T-helper 9 cell (primary cell): ENCODE measurements at places on chromosomes 6 and 20.
A peak's percentile ranks its signal among the peaks of the same experiment; 100 is the strongest.

DNA sequence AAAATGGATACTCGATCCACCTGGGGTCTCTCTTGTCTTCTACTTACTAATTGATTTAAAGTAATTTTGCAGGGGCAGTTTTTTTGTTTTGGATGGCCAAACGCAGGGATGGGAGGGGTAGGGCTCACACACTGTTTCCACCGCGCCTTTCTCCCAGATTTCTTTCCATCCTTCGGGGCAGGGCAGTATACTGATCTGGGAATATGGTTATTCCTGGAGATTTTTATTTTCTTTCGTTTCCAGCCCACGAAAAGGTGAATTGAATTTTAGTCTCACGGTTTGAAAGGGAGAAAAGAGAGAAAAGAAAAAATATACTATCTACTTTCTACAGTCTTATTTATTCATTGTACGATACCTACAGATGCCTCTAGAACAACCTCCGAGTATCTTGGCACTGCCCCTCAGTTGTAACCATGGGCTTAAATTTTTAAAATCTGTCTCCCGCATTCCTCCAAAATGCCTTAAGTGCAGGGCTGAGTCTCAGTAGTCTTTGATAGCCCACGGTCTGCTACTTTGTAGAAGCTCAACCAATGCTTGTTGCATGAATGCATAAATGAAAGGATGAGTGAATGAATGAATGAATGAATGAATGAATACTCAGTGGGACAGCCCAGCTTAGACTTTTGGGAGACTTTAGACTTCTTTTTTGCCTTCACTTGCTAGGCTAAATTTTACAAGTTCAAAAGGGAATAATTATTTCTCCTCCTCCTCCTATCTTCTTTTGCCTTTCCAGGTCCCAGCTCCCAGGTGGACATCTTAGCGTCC is 18.1 kb upstream of the TRIM27 start:
- no peak for DNase-seq

DNA sequence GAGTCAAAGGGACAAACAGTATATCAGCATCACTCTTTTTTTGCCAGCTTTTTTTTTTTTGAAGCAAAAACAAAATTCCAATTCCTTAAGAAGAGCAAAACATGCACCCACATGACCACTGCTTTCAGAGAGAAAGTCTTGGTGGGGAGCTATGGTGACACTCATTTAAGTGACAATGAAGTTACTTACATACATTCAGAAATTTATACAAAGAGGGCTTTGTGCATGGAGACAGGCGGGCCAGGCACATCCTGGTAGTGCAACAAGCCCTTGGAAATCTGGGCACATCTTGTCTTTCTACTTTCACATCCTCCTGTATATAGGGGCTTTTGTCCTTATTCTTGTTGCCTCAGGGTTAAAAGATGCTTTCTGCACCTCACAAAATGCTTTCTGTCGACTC is 55.9 kb downstream of the IL22RA2 start:
- DNase-seq: no peak

DNA sequence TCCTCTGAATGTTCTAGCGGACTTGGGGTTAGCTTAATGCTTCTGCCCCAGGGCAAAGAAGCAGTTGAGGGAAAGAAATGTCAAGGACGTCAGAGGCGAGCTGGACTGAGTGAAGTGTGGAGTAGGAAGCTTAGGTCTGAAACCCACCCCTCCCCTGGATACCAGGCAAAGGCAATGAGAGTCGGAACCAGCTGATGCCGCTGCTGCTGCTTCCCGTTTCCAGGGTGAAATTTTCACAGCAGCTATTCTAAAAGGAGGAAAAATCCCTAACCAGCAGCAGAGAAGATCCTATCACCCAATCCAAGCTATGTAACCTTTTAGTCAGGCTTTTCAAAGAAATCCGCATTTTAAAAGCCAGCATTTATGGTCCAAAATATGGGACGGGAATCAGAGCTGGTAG is 564.3 kb downstream of the LMBRD1 start:
- DNase-seq: no peak

- no peak for DNase-seq
These were observed 130.7 kb downstream of the ALDH8A1 start for GRCh38 chr6:134819236-134819635.

DNA sequence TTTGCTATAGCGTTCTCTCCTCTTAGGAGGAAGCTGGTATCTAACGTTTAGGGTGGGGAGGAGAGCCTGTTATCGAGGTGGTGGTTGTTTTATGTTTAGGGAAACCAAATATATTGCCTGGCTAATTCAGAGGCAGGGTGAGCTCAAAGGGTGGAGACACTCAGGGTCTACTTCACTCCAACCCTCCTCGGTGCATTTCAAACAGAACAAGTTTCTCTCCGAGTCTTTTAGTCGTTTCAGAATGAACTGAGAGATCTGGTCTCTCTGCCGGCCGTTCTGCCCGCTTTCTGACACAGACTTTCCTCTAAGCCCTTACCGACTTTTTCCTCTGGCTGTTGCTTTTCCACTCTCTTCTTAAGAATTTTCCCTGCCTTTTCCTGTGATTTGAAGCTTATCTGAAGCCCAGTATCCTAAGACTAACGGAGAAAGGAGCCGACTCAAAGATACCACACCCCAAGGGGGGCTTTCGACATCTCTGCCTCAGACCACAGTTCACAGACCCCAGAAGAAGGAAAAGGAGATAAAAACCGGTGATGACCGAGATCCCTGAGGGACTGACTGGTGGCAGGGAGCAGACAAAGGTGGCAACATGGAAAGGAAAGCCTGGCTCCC is 865 bp downstream of the STK38 start:
- DNase-seq: no peak

DNA sequence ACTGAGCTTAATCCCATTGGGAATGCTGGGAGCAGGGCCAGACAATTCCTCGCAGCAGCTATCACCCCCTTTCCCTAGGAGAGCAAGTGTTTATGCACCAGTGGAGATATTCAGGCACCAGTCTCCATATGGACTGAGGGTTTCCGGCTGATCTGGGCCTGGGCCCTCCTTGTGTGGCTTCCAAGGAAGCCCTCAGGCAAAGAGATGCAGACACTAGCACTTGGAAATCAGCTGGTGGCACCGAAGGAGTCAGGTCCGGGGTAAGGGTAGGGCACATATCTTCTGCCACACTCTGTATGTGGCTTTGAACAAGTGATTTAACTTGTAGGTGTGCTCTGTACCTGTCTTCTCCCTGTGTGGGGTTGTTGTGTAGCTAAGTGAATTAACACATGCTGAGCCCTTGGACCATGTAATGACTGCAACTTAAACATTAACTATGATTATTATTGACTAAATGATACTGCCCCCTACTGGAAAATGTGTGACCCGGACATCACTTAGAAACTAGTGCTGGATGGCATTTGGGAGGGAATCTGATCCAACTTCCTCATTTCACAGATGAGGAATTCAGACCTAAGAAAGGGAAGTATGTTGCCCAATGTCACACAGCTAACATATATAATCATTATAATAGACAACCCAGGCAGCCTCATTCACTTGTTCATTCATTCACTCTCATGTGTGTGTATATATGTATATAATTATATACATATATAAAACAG is 19.3 kb upstream of the WFDC2 start:
- no peak for DNase-seq

- DNase-seq: no peak
These were observed 27.0 kb downstream of the ZNF292 start for GRCh38 chr6:87182321-87182720.

DNA sequence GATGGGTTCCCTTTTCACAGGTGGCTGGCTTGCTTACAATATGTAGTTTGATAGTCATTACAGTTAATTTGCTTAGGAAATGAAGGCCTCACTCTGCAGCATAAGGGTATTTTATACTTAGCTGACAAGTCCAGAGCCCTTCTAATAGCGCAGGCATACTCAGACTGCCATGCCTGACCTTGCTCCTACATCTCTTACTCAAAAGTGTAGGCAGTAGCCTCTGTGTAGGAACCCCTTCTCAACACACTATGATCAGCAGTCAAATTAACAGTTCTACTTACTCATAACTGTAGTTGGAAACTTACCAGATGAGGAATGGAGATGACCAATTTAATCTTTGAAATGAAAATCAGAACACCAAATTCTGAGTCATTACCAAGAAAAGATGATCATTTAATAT is 373.5 kb downstream of the TBC1D32 start:
- no peak for DNase-seq

DNA sequence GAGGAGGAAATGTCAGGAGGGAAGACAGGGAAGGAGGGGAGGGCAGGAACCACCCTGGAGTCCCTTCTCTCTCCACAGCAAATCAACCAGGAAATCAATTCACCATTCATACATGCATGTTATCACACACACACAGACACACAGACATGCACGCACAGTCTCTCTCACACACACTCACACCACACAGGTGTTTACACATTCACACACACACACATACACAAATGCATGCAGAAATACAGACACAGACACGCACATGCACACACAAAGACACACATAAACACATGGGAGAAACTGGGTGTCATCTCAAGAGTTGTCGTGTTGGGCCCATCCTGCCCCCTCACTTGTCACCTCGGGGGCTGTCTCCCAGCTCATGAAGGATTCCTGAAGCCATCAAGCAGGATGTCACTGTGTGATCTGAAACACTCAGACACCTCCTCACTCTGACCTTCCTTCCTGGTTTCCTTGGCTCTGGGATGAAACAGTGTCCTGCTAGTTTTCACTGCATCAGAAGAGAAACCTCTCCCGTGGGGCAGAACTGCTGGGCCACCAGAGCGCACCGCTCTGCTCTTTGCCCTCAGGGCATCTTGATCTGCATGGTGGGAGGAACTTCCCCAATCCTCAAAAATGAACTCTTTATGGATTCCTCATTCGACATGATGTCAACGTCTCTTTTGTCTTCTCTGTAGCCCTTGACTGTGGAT is 9.2 kb downstream of the RAET1G start:
- DNase-seq: no peak

GRCh38 chr6:113287396-113287795 is 569.7 kb upstream of the MARCKS start:
- no peak for DNase-seq

DNA sequence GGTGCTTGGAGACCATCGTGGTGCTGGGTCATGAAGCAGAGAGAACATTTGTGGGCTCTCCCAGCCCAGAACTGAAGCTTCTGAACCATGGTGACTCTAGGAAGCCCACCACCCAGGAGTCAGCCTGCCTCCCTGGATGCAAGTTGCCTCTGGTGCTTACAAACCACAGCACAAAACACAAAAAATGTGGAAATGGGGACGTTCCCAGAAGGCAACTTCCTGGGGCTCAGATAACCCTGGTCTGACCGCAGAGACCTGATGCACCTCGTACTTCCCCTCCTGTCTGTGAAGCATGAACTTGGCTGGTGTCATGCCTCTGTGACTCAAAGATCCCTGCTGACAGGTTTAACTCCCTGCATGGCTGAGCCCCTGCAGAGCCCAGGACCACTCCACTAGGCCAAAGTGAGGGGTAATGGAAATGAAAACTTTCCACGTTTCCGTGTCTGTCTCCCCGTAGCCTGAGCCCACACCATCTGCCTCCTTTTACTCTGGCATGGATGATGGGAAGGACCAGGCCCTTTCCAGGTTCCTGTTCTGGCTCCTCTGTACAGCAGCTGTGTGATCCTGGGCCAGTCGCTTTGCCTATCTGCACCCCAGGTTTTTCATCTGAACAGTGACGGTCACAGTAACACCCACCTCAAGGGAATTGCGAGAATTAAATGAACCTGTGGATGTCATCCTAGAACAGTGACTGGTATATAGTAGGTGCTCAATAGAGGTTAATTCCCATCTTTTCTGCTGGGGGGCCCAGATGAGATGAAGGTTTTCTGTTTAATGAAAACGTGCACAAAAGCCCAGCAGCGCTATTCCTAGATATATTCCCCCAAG is 57.7 kb downstream of the PPP1R16B start:
- DNase-seq: peak; percentile 53

GRCh38 chr6:106749609-106750008 is 120.2 kb downstream of the QRSL1 start:
- DNase-seq: no peak

GRCh38 chr6:43948527-43949485 is 178.4 kb downstream of the MRPL14 start:
- no peak for DNase-seq

- no peak for DNase-seq
These were observed 487 bp upstream of the PHF20 start for GRCh38 chr20:35771367-35771688.

GRCh38 chr6:157070403-157071107 is 252.8 kb downstream of the TMEM242 start:
- DNase-seq: no peak

GRCh38 chr6:152529369-152529768 is 107.8 kb downstream of the SYNE1 start:
- DNase-seq: no peak
